ENCODE measurements at places on chromosomes 4 and X.

DNA sequence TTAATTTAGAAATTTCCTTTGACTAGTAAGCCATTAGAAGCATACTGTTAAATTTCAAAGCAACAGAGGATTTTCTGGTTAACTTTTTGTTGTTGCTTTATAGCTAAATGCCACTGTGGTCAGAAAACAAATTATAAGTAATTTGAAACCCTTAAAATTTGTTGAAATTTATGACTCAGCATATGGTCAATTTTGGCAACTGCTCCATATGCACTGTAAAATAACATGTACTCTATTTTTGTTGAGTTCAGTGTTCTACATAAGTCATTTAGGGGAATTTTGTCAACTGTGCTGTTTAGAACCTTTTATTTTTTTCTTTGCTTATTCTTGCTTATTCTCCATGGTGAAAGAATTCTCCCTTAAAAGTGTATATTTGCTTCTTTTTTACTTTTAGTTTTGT lies 28.6 kb downstream of the SCLT1 start:
- DNase-seq: no peak

- no peak for DNase-seq
Observed at GRCh38 chrX:5683996-5684395, 544.7 kb downstream of the NLGN4X start.

- DNase-seq: peak; percentile 73
Observed at GRCh38 chrX:101415180-101416145, 7.4 kb downstream of the HNRNPH2 start.

DNA sequence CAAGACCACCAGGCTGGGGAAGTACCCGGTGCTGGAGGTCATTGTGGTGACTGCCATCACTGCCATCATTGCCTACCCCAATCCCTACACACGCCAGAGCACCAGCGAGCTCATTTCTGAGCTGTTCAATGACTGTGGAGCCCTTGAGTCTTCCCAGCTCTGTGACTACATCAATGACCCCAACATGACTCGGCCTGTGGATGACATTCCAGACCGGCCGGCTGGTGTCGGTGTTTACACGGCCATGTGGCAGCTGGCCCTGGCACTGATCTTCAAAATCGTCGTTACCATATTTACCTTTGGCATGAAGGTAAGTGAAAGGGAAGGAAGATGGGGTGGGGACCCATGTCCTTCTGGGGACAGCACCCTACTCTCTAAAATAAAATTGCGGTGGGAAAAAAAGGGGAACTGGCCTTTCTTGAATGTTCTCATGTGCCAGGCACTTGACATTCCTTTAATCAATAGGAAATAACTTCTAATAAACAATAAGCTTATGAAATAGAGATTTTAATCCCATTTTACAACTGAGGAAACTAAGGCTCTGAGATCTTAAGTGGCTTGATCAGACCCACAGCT lies 51.6 kb downstream of the CLCN4 start:
- no peak for DNase-seq

- DNase-seq: peak; percentile 90
Observed at GRCh38 chr4:44145868-44146267, 302.7 kb downstream of the KCTD8 start.

- no peak for DNase-seq
Observed at GRCh38 chr4:78667764-78668163, 108.4 kb upstream of the BMP2K start.

- DNase-seq: no peak
Observed at GRCh38 chrX:456551-457291, 70.0 kb upstream of the PPP2R3B start.

DNA sequence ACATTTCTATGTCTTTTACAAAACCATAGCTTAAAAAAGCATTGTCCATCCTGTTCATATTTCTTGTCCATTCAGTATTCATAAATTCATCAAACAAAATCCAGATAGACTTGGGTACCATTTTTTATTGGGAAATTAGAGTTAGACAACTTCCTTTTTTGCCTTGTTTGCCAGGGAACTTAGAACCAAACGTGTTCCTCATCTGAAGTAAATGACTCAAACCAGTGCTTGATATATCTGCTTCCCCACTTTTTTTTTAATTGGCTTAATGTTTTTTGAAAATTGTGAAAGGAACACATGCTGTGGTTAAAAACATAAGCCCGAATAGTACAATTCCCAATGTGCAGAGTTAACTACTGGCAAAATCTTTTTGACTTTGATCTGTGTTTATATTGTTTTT lies 44.2 kb downstream of the DLG3 start:
- no peak for DNase-seq

- no peak for DNase-seq
Observed at GRCh38 chr4:17785858-17786257, 4.4 kb upstream of the FAM184B start.

DNA sequence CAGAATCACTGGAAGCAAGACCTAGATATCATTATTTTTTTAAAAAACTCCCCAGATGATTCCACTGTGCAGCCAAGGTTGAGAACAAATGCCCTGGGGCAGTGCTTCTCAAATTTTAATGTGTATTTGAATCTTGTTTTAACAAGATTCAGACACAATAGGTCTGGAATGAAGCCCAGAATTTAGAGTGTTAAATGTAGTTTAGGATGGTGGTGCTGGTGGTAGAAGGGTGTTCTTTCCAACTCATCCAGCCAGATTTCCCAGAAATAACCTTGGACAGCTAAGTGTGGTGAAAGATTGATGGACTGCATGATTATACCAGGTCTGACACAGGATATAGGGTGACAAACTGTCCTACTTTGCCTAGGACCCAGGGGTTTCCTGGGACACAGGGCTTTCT lies 120.1 kb upstream of the MED14 start:
- peak; percentile 70 for DNase-seq

GRCh38 chrX:140317462-140317861 lies 187.4 kb downstream of the SOX3 start:
- no peak for DNase-seq

- DNase-seq: no peak
Observed at GRCh38 chr4:102529977-102530376, 28.8 kb downstream of the NFKB1 start.

GRCh38 chrX:44189116-44189515 lies 154.4 kb downstream of the EFHC2 start:
- no peak for DNase-seq

- DNase-seq: no peak
Observed at GRCh38 chr4:173194157-173194556, 25.5 kb downstream of the GALNT7 start.

- DNase-seq: peak; percentile 51
Observed at GRCh38 chr4:141609243-141609642, 27.1 kb upstream of the IL15 start.

- DNase-seq: peak; percentile 24
Observed at GRCh38 chrX:44914532-44915198, 41.7 kb downstream of the KDM6A start.

DNA sequence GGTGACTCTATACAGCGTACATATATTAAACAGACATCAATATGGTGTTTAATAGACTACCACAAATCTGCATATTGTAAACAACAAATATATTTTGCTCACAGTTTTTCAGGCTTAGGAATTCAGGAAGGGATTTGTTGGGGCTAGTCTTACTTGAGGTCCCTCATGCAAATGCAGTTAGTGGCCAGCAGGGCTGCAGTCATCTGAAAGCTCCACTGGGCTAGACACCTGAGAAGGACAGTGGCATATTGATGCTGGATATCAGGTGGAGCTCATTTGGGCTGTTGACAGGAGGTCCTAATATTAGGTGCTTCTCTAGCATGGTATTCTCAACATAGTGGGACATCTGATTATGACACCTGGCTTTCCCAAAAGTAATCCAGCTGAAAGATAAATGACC lies 493.8 kb upstream of the PABPC4L start:
- no peak for DNase-seq

DNA sequence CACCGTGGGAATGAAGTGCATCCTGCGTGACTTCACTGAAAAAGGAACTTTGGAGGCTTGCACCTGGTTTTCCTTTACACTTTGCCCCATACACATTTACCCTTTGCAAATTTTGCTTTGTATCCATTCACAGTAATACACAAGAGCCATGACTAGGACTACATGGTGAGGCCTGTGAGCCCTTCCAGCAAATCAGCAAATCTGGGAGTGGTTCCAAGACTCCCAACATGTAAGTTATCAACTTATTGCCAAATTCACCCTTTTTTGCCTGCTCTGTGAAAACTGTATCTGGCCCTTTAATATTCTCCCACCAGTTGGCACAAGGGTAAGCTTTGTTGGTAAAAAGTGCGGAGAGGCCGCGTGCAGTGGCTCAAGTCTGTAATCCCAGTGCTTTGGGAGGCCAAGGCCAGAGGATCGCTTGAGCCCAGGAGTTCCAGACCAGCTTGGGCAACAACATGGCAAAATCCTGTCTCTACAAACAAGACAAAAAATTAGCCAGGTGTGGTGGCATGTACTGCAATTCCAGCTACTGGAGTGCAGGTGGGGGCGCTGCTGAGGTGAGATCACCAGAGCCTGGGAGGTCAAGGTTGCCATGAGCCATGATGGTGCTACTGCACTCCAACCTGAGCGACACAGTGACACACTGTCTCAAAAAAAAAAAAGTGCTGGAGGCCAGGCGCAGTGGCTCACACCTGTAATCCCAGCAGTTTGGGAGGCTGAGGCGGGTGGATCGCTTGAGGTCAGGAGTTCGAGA lies 5.0 kb downstream of the PRMT9 start:
- peak; percentile 25 for DNase-seq

GRCh38 chr4:1115528-1116293 lies 2.3 kb upstream of the RNF212 start:
- DNase-seq: peak; percentile 59

DNA sequence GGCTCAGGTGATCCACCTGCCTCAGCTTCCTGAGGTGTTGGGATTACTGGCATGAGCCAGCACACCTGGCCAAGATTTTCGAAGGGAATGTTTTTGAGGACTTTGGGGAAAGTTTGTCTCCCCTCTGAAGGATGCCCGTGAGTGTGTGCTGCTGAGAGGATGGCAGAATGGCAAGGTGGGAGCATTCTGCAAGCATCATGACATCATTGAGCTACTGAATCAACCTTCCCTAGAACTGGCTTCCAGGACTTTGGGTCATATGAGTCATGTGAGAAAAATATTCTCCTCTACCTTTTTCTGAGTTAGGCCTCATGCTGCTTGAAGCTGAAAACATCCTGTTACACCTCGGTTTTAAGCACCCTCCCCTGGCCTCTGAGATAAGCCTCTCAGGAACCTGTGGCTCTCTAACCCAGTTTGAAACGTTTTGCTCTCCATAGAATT lies 31.0 kb downstream of the TMEM131L start:
- peak; percentile 90 for DNase-seq

DNA sequence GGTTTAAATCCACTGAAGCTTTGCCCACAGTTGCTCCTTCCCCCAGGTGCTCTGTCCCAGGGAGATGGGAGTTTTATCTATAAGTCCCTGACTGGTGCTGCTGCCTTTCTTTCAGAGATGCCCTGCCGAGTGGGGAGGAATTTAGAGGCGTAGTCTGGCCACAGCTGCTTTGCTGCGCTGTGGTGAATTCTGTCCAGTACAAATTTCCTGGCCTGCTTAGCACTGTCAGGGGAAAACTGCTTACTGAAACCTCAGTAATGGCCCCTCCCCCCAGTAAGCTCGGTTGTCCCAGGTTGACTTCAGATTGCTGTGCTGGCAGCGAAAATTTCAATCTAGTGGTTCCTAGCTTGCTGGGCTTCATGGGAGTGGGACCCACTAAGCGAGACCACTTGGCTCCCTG lies 40.1 kb downstream of the UGT2B17 start:
- no peak for DNase-seq

DNA sequence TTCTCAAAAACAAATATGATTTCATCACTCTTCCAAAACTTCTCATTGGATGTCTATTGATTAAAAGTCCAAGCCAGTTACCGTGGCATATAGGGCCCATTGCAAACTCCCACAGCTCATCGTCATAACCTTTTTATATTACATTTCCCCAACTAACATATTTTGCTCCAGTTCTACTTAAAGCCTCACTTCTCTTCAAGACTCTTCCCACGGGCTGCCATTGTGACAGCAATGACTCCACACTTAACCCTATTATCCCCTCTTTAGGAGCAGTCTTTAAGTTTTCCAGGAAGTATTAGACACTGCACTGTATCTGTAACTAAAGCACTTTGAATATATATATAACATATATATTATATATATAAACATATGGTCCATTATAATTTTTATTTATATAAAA lies 44.5 kb downstream of the DTHD1 start:
- no peak for DNase-seq

GRCh38 chr4:140092094-140092851 lies 61.7 kb downstream of the MAML3 start:
- peak; percentile 26 for DNase-seq

GRCh38 chr4:145316897-145317574 lies 136.6 kb upstream of the OTUD4 start:
- DNase-seq: no peak

- DNase-seq: no peak
Observed at GRCh38 chr4:150381036-150381435, 200.9 kb upstream of the MAB21L2 start.

- DNase-seq: no peak
Observed at GRCh38 chr4:184373886-184374405, 100.4 kb downstream of the IRF2 start.

DNA sequence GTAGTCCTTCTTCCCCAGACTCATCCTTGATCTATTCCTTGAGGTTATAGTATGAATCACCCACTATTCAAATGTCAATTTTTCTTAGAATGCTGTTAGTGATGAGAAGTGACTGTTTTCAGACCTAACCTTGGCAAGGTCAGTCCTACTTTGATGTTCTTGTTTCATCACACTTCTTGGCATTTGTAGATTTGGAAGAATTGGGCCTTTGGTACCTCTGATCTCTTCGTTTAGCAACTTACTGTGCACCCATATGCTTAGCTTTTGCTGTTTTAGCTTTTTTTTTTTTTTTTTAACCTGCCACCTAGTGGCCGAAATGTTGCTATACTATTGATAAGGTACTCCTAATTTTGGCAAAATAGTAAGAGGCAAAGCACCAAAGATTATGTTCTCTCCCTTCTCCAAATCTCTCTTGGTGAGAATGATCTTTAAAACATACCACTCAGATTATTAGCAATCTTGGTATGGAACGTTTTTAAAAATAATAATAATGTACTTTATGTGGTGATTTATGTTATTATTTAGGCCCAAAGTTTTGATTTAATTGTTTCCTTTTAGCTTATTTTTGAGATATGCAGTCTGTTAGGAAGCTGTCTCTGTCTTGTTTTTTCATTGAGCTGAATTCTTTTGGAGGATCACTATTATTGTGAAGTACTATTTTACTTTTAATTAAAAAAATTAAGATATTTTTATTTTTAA lies 16.6 kb downstream of the DCK start:
- DNase-seq: peak; percentile 45

DNA sequence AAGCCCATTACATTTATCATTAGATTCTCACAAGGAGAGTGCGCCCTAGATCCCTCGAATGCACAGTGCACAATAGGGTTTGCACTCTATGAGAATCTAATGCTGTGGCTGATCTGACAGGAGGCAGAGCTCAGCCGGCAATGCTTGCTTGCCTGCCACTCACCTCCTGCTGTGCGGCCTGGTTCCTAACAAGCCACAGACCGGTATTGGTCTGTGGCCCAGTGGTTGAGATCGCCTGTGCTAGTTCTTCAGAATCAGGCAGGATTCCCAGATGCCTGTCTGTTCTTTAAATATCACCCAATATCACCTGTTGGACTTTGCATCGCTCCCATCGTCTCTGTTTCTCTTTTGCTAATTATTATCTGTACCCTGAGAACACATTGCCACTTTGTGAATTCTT lies 14.0 kb downstream of the DSPP start:
- DNase-seq: no peak

- peak; percentile 26 for DNase-seq
Observed at GRCh38 chr4:173436149-173436579, 37.2 kb upstream of the SCRG1 start.
